NCI-H1417 treated with DMSO at 0.1 percent for 48 hours (cell line): ENCODE measurements at places on chromosomes 11 and 22.

DNA sequence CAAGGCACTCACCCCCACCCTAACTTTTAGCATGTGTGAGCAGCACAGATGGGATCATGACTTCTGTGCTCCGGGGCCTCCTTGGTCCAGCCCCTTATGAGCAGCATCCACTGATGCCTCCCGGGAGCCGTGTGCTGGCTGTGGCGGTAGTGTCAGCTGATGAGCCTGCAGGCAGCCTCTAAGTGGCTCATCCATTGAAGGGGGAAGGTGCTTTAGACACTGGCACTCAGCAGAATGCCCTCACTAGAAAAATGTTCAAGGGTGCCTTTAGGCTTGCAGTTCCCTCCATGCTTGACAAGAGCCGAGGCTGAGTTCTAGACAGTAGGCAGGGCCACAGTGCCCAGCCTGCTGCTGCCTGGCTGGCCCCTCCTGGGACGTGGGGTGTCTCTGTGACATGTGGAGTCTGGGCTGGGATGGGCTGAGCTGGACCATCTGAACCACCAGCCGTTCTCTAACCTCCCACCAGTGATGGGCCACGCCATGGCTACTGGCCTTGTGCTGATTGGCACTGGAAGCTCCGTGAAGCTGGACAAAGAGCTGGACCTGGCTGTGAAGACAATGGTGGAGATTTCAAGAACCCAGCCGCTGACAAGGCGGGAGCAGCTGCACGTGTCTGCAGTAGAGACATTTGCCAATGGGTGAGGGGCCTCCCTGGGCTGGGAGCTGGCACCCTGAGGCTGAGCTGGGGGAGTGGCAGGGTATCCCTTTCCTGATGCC lies 5.8 kb downstream of the TTC38 start:
- DNase-seq = no peak

GRCh38 chr11:65316227-65317024 lies 1.8 kb downstream of the CDC42EP2 start:
- DNase-seq = no peak

DNA sequence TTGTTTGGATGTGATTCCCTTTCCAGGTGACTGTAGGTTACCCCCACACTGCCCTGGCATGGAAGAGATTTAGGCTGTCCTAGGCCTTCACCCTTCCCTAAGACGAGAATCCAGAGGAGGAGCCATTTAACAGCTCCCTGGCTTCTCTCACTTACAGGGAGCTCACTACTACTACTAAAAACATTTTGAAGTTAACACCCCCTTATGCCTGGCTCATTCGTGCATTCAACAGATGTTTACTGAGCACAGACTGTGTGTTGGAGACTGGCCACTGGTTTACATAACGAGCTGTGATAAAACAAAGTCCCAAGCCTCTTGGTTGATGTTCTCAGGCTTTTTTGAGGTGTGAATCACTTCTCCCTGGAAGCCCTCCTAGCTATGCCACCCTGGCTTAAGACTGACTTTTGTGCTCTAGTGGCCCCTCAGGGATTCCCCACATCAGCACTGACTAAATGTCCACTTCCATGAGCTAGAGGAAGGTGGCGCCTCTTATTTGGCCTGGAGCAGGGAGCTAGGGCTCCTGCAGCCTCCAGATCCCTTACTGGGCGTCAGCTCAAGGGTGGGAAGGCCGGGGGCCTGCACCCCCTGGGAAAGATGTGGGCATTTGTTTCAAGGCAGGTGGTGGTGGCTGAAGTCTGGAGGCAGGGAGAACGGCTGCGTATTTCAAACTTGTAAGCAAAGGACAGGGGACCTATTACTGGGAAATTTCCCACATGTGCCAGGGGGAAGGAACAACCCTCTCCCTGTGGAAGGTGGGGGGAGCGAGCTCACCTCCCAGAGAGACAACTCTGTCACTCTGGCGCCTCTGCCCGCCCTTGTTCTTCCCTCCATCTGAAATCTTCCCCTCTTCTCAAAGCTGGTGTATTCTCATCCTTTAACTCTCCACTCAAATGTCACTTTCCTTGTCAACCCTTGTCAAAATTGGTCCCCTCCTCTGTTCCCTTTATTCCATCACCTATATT lies 19.4 kb upstream of the MALAT1 start:
- DNase-seq = no peak

- DNase-seq = no peak
Measured at GRCh38 chr11:94801866-94802460, 33.8 kb downstream of the AMOTL1 start.

GRCh38 chr22:36350751-36351594 lies 36.8 kb downstream of the MYH9 start:
- DNase-seq = no peak

GRCh38 chr11:128018692-128019091 lies 568.7 kb downstream of the ETS1 start:
- no peak for DNase-seq
